Effector CD8-positive, alpha-beta T cell (primary cell): ENCODE measurements at places on chromosomes 12 and 14.
A peak's percentile ranks its signal among the peaks of the same experiment; 100 is the strongest.

DNA sequence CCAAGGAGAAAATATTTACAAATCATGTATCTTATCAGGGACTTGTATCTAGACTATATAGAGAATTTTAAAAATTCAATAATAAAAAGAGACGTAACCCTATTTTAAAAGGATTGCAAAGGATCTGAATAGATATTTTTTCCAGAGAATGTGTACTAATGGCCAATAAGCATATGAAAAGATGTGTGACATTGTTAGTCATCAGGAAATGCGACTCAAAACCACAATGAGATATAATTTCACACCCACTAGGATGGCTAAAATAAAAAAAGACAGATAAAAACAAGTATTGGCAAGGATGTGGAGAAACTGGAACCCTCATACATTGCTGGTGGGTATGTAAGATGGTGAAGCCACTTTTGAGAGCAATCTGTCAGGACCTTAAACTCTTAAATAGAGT lies 141.9 kb upstream of the BMP4 start:
- no peak for DNase-seq

- DNase-seq = no peak
Measured at GRCh38 chr14:67638642-67639041, 18.9 kb downstream of the ARG2 start.

GRCh38 chr14:44149597-44149996 lies 357.5 kb downstream of the FSCB start:
- DNase-seq = no peak

- no peak for DNase-seq
Measured at GRCh38 chr12:10558789-10559188, 53.1 kb downstream of the EIF2S3B start.

- peak; percentile 52 for DNase-seq
Measured at GRCh38 chr12:57182918-57183575, 33.5 kb upstream of the NXPH4 start.

- DNase-seq = no peak
Measured at GRCh38 chr12:16658699-16659098, 52.7 kb upstream of the LMO3 start.

DNA sequence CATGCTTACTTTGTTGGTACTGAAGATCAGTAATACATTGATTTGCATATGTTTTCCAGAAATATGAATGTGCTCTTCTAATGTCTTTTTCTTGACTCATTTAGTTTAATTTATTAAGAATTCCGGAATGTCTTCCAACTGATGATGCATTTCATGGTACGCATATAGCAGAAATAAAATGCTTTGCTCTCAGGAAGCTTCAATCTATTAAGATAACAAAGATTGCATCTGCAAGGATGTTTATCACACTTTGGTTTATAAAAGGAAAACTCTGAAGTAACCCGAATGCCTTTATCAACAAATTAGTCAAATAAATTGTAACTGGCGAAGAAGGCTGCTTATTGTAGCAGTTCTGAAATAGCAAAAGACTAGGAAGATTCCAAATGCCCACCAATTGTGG lies 166.4 kb upstream of the LMNTD1 start:
- no peak for DNase-seq

DNA sequence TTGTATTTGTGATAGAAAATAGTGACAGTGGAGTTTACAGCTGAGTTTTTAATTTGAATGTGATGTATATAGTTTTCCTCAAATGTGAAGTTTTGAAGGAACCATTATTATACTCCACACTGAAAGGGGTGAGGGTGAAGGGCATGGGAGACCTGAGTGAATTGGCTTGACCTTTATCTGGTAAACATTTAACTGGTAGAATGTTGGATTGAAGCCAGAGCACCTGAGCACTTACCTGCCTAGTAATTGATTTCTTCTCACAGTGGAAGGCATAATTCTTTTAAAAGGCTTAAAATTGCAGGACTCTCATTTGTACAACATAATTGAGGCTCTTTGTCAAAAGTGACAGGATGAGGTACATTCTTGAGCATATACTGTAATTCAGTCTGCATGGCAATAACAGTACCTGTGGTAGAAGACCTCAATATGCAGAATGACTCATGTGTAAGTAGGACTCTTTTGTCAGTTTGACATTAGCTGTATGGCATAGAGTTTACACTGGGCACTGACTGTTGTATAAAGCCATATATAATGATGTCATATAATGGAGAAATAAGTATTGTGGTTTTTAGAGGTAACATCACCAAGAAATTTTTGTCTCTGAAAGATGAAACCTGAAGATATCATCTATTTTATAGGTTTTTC lies 309.6 kb downstream of the TMTC2 start:
- DNase-seq = no peak

DNA sequence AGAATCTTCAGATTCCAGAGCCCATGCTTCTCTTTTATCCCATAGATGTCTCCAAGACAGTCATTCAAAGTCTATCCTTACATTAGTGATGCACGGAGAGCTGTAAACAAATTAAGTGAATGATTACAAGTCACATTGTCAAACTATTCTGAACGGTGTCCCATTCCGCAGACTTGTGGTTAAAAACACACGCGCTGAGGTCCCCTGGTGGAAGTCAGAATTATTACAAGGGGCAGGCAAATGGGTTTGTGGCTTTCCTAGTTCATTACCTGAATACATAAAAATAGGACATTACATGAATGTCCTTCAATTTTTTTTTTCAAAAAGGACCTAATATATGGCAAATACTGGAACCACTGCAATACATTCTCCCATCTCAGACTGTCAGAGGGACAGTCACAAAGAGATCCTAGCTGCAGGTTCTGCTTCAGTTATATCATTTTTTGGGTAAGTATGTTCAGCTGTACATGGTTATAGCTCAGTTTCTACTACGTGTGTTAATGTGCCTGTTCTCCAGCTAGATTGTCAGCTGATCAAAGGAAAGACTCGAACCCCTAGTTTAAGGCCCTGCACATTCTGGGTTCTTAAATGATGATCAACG lies 53.1 kb upstream of the STON2 start:
- peak; percentile 15 for DNase-seq

GRCh38 chr14:68486033-68486732 lies 306.7 kb downstream of the ZFP36L1 start:
- DNase-seq = no peak

GRCh38 chr14:76826122-76826521 lies at the start of gene LRRC74A:
Gene LRRC74A (plus strand): TSS chr14:76826408. CDS start chr14:76826698, 290 bp downstream.
- no peak for DNase-seq

DNA sequence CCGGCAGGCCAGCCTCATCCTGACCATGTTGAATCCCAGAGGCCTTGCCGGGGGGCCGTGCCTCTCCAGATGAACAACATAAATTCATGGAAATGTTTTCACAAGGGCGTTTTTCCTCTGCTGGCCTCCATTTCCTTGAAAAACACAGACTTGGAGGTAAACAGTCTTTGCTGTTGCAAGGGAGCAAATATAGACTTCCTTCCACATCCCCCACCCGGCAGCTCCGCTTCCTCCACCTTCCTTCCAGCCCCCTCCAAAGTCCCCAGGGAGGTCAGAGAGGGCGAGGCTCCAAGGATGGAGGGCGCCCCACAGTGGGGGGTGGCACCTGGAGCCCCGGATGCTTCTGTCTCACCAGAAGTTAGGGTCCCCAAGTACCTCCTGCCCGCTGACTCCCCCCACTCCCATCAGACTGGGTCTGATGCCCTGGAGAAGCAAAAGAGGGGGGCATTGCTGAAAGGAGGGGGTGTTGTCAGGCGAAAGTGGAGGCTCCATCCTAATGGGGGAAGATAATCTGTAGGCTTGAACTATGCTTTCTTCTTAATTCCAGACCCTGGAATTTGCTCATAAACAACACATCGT lies 31.1 kb downstream of the CALM1 start:
- DNase-seq = no peak

DNA sequence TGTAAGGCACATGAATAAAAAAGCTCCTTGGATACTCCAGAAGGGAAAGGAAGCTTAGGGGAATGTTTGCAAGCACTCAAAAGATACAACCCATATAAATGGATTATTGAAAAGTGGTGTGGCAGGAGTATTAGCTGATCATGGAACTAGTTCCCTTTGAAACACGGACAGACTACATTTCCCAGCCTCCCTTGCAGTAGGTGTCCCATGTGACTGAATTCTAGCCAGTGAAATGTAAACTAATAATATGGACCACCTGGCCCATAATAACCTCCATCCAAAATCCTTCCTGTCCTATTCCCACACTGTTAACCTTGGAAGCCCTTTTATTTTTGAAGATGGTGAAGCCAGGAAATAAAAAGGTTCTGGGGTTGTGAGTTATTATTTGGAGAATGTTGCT lies 242.3 kb downstream of the SUDS3 start:
- no peak for DNase-seq

GRCh38 chr12:90235642-90236041 lies 527.0 kb upstream of the ATP2B1 start:
- no peak for DNase-seq

DNA sequence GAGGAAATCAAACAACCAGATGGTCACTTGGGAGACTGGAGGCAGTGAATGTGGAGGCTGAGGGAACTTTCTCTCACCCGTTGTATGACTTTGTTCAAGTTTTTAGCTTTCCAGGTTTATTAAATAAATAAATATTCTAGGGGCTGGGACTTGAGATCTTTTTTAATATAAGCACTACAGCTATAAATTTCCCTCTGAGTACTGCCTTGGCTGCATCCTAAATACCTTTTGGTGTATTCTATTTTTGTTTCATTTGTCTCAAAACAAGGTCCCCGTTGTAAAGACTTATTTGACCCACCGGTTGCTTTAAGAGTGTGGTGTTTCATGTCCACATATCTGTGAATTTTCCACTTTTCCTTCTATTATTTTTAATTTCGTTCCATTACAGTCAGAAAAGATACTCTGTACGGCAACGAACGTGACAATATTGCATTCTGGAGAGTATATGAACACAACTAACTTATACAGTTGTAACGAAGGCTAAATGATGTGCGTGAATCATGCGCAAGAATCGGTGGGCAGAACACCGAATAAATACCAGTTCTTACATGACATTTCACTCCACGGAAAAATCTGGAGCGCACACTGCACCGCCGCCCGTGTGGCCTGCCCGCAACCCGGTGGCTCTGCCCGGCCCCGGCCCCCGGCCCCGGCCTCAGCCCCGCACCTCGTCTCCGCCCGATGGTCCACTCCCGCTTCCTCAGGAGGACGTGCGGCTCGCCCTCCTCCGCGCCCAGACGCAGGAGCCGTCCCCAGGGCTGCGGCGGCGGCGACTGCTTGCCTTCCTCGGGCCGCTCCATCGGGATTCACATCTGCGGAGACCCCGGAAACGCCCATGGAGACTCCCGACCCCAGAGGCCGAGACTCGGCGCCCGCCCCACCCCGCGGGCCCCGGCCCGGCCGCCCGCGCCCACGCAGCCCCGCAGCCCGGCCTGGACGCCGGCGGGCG lies 602 bp downstream of the CHFR start:
- DNase-seq = no peak

GRCh38 chr12:132852496-132852895 lies 23.8 kb upstream of the GOLGA3 start:
- DNase-seq = no peak

DNA sequence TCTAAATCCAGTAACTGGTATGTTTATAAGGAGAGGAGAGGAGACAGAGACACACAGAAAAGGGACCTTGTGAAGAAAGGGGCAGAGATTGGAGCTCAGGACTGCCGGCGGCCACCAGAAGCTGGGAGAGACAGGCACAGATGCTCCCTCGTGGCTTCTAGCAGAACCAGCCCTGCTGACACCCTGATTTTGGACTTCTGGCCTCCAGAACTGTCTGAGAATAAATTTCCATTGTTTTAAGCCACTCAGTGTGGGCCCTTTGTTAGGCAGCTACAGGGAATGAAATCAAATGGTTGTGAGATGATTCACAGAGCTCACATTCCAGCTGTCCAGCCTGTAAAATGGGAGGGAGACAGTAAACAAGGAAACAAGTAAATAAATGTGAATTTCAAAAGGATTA lies 47.6 kb downstream of the TMEM132C start:
- no peak for DNase-seq

- DNase-seq = no peak
Measured at GRCh38 chr12:123705935-123706334, 6.2 kb upstream of the ATP6V0A2 start.

GRCh38 chr12:109586385-109587296 lies 13.0 kb downstream of the MVK start:
- DNase-seq = no peak

GRCh38 chr12:102948941-102949352 lies 8.5 kb upstream of the ASCL1 start:
- DNase-seq = peak; percentile 33

- DNase-seq = no peak
Measured at GRCh38 chr14:97025722-97026121, 228.5 kb downstream of the VRK1 start.

- no peak for DNase-seq
Measured at GRCh38 chr14:96515731-96516130, 13.5 kb downstream of the PAPOLA start.

- DNase-seq = no peak
Measured at GRCh38 chr14:70879448-70879847, 27.8 kb upstream of the PCNX1 start.

GRCh38 chr12:52655720-52656124 lies 3.7 kb upstream of the KRT2 start:
- DNase-seq = no peak

DNA sequence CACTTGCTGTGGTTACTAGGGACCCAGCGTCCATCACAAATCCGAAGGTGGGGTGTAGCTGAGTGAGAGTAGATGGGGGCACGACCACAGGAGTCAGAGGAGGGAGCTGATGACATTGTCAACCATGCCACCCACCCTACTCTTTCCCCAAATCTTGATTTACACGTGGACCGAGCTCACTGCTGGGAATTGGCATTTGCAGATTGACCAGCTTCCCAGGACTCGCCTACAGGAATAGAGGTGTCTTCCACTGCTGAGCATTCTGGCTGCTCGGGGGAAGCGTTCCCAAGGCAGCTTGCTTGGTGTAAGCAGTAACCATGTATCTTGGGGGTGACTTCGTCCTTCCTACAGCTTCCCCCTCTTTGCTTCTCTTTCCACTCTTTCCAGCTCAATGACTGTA lies 353 bp upstream of the PTPRR start:
- no peak for DNase-seq

DNA sequence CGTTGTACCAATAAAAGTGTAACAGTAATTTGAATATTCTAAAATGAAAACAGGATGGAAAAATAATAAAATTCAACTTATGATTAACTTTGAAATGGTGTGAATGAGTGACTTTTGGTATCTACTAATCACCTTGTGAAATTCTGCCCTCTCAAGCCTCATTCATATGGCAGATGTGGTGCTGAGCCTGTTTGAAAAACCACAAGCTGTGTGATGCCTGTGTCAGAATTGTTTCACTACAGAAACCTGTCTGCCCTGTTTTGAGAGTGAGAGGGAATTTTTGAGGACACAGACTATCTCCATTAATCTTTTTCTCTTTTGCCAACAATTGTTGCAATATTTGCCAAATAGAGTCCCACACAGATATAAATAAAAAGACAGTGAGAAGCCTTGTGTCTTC lies 3.9 kb upstream of the RNU6-7 start:
- DNase-seq = no peak
